ENCODE measurements at places on chromosomes 5 and 9. TPM values are rescaled to one million over a fixed set of nuclear protein-coding genes. Genes with fewer than 3 reads are reported as not detected.

GRCh38 chr5:133850811-133851210 is 117.6 kb downstream of the C5orf15 start:
- no peak for DNase-seq

GRCh38 chr5:78587081-78587774 is 61.3 kb downstream of the LHFPL2 start:
- DNase-seq, result no peak

DNA sequence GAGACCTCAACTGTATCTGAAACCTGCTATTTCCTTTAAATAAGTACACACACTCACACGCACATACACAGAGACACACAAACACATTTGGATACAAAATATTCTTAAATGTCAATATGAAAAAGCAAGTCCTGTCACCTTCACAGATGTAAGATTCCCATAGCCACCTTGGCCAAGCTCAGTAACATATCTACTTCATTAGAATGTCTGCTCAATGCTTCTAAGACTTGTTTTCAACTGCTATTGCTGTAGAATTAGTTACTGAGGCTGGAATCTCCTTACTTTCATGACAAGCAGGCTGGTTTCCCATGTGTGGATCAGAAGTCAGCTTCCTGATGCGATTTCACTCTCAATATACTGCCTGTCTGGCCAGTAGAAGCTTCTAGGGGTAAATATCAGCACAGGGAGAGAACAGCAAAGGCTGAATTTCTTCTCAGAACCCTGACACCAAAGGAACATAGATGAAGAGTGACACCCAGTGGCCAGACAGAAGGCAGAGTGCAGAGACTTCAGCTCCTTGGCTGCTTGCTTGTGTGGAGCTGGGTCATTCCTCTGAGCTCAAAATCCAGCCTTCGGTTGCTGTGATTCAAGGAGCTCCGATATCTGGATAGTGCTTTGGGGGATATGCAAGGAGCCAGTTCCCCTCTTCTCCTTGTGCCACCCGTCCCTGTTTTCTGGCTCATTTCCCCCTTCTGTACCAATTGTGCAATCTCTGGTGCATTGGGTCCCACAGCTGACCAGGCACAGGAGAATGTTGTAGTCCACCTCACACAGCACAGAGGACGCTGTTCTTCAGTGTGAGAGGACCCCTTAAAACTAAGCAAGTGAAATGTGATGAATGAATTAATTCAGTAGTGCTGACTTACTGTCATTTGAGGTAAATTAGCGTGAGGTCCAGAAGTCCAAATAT is 26.6 kb upstream of the ABLIM3 start:
- peak; percentile 75 for DNase-seq

DNA sequence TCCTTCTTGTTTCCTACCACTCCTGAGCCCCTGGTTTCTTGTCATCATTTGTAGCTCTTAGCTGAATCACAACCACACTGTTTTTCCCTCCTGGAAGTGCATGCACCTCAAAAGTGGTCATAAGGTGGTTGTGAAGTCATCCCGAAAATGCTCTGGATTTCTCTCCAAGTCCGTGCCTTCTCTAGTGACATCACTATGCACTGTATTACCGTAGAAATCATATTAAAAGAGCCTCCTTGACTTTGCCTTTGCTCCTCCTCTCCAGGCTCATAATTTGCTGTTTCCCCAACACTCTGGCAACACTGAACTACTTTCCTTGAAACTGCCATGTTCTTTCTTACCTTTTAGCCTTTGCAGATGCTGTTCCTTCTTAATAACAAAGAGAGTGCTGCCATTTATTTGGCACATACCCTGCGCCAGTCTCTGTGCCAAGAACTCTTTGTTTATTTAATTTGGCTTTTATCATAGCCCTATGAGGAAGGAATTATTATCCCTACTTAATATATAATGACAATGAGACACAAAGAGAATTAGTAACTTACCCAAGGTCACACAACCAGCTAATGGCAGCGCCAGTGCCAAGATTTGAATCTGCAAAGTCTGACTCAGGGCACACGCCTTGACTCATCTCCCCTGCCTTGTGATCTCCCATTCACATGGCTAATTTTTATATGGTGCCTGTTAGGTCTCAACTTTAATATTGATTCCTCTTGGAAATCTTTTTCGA is 115.4 kb downstream of the KIF4B start:
- DNase-seq, result no peak

GRCh38 chr9:24931894-24932293 is 386.2 kb upstream of the IZUMO3 start:
- no peak for DNase-seq

The SPACA9 gene
- total RNA-seq, result 1.2 TPM

The TMEM252 gene
- total RNA-seq, result not detected

The GABRA1 gene
- total RNA-seq, result not detected

The CARTPT gene
- not detected for total RNA-seq

The IFNA17 gene
- total RNA-seq, result not detected
